ENCODE measurements at places on chromosomes 5 and 9.

GRCh38 chr9:118990949-118991348, 378.3 kb downstream of the BRINP1 start:
- DNase-seq, result no peak

DNA sequence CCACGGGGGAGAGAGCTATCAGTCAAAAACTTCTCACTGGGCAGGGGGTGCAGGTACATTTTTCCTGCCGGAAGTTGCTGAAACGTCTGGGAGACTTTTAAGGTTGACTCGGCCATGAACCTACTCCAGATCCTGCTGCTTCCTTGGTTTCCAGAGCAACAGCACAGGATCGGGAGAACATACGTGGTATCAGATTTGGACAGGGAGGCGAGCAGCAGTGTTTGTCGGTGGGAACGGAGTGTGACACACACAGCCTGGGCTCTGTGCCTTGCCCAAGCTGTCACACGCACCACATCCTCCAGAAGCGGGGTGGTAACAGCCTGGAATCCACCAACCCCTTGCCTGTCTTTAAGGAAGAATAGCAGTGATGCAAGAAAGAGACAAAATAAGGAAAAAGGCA, 276.5 kb downstream of the SLIT3 start:
- DNase-seq, result no peak

DNA sequence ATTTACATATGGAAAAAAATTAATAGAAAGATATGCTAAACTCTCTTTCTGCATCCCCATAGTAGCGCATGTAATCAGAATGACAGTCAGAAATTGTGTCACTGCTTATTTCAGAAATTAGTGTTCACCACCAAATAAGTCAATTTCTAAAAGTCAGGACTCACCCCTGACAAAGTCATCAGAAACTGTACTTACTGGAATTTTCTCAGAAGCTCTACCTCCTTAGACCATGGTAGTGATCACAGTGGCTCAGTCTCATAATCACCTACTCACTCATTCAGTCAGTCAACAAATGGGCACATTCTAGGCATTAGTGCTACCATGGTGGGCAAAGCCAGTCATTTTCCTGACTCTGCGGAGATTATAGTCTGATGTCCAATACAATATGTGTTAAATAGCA, 22.0 kb downstream of the THBS4 start:
- no peak for DNase-seq

DNA sequence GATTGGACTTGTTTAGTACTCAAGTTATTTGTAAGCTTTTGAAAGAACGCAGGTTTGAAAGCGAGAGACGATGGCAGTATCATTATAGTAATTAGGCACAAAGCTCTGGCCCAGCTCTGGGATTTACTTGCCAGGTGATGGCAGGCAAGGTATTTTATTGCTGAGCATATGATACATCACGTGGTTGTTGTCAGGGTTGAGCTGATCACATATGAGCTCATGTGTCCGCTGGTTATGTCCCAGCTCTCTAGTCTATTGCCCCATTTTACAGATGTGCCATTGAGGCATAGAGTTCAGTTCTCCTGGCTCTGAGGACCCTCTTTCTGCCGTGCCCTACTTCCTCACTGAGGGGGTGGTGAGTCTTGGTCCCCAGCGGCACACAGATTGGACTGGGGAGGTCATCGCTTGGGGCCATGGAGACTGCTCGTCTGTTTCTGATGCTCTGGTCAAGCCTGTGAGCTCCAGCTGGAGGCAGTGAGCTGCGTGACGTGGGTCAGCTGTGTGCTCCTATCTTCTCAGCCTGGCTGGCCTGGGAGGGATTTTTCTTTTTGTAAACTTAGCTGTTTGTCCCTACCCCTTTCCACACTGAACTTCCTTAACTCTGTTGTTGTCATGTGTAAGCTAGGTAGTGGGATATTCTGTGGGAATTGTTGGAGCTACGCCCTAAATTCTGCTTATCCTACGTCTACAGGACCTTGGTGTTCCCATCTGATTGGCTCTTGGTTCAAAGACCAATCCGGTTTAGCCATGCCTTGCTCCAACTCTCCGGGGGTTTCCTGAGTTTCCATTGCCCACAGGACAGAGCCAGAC, 2.2 kb downstream of the NXNL2 start:
- DNase-seq, result no peak

GRCh38 chr5:55591686-55592085, 56.9 kb upstream of the PLPP1 start:
- no peak for DNase-seq

GRCh38 chr5:17216974-17217492, 398 bp upstream of the BASP1 start:
- DNase-seq, result no peak

DNA sequence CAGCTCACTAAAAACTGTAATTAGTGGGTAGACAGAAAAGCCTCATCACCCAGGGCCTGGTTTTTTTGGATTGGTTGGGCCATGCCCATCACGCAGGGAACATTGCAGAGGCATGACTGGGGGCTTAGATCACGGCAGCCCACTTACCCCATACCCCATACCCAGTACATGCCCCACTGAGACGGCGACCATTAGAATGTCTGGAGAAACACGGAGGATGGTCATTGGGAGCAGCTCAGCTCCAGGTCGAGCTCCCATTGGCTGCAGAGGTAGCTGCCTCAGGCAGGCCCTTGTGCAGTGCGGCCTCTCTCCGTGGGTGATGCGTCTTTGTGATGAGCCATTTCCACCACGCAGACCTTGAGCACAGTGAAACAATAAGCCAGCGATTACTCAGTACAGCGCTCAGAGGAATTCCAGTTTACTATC, 204.0 kb downstream of the GADD45G start:
- DNase-seq, result no peak

GRCh38 chr9:93437996-93438395, 13.5 kb upstream of the FAM120A start:
- no peak for DNase-seq

DNA sequence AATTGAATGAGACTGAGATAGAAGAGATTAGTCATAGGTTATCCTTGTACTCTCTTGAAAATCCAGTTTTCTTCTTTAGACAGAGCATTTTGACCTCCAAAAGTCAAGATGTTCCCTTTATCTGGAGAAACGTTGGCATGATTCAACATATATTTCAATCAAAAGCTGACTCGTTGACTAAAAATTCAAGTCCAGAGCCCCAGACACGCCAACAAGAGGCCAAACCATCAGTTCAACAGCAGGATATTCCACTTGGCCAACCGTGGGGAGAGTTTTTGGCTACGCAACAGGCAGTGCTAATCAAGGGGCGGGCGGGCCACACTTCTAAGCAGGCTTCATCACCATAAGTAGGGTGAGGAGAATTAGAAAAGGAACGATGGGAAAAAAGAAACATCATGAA, 119.1 kb downstream of the SLIT3 start:
- no peak for DNase-seq

GRCh38 chr9:38404314-38404713, 11.8 kb downstream of the ALDH1B1 start:
- DNase-seq, result no peak

DNA sequence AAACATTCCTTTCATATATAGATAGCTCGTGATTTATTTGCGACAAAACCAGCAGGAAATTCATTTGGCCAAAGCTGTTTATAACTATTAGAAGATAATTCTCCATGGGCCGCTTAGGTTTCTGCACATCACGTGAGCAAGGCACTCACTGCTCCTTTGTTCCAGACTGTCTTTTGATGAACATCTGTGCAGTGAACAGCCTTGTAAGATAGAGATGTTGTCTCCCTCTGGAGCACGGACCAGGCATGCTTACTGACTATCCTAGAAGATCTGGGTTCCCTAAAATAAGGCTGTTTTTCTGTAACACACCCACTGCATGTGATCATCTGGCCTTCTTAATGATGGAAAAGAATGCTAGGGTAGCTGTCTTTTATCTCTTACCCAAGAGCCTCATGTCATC, 30.9 kb downstream of the YIPF5 start:
- DNase-seq, result no peak

DNA sequence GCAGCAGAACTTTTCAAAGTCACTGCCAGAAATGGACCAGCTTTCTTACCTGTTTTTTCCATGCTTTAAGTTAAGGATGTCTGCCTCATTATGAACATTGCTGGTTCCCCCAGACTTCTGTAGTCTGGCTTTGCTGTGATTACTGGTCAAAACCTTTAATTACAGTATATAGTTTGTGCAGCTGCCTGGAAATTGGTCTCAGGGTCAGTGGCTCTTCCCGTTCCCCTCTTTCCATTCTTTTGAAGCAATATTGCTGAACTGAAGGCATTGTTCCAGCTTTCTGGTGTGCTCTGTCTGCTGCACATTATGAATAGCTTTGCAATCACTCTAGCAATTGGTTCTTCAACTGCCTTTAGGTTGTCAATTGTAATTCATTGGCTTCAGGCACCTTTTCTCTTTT, 206.5 kb downstream of the ARL15 start:
- DNase-seq, result no peak

DNA sequence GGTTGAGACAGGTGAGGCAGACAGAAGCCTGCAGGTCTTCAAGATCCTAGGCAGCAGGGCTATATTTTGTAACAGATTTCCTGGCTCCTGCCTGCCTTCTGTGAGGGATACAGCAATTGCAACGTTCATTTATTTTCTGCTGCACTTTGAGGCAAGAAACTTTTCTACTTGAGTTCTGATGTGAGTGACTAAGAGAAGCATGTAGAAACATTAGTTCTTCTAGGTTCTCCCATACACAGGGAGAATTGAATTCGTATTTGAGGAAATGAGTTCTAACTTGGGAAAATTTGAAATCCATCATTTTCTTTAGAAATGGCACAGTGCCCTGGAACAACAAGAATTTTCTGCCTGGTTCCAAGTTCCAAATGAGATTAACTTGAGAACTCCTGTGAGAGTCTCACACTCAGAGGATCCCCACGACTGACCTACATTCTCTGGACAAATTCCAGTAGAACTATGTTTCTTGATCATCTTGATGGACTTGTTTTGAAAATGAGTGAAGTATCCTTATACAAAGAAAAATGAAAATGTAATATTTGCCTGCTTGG, 15.0 kb downstream of the MAMDC2 start:
- no peak for DNase-seq

DNA sequence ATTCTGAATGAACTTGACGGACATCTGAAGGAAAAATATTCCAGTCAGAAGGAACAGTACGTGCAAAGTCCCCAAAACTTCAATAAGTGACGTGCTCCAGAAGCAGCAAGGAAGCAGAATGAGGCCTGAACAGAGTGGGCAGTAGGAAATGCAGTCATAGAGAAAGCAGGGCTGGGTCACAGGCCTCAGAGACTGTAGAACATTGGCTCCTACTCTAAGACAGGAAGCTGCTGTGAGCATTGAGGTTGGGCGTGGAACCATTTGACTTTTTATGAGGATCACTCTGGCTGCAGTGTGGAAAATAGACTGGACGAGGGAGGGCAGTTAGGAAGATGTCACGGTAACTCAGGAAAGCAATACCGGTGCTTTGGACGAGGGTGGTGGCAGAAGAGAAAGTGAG, 64.0 kb downstream of the DOCK8 start:
- peak; percentile 24 for DNase-seq

DNA sequence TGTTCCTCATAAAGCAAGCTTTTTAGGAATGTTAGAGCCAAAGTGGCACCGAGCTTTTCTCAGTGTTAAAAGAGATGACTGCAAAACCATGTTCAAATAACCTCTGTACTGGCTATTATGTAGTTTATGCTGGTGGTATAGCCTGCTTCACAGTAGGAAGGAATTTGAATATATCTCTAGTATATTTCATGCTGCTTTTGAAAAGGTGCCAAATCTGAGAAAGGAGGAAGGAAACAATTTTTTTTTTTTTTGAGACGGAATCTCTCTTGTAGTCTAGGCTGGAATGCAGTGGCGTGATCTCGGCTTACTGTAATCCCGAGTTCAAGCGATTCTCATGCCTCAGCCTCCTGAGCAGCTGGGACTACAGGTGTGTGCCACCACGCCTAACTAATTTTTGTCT, 13.5 kb downstream of the CREBRF start:
- peak; percentile 12 for DNase-seq

- no peak for DNase-seq
Observed at GRCh38 chr9:121053544-121053943, 3.5 kb upstream of the C5 start.

DNA sequence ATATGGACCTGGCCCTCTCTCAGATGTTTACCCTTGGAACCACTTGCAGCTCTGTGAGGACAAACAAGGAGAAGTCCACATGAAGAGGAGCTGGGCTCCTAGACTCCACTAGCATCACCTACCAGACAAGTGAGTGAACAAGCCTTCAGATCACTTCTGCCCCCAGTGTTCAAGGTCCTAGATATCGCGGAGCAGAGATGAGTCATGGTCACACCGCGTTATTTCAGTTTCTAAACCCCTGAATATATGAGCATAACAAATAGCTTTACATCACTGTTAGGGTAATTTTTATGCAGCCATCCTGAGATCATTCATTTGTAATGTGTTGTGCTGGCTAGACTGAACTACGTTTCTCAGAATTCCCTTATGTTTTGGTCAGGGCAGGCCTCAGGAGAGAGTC, 77.0 kb upstream of the DAP start:
- no peak for DNase-seq

- no peak for DNase-seq
Observed at GRCh38 chr5:158839638-158840037, 260.1 kb downstream of the EBF1 start.

DNA sequence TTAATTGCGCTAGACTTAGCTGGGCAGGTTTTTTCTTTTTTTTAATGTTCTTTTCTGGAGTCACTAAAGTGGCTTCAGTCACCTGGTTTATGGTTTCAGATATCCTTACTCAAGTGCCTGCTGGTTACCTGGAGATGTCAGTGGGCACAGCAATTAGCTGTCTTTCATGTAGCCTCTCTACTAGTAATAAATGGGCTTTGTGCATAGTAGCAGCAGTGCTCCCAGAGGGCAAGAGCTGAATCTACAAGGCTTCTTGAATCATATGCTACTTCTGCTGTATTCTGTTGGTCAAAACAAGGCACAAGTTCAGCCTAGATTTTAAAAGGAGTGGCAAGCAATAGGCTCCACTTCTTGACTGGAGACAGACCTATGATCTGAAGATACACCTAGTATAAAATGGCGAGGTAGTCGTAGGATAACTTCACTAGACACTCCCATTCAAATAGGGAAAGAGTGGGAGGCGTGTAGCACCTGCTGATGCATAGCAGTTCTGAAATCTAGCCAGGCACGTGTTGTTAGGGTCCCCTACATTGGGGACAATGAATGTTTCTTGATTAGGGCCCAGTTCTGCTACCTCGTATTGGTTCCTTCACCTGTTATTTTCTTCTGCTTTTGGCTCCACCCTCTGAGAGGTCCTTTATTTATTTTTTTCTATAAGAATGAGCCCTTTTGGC, 7.0 kb downstream of the SCAMP1 start:
- DNase-seq, result no peak

- DNase-seq, result no peak
Observed at GRCh38 chr9:137255448-137256114, 454 bp downstream of the NELFB start.

DNA sequence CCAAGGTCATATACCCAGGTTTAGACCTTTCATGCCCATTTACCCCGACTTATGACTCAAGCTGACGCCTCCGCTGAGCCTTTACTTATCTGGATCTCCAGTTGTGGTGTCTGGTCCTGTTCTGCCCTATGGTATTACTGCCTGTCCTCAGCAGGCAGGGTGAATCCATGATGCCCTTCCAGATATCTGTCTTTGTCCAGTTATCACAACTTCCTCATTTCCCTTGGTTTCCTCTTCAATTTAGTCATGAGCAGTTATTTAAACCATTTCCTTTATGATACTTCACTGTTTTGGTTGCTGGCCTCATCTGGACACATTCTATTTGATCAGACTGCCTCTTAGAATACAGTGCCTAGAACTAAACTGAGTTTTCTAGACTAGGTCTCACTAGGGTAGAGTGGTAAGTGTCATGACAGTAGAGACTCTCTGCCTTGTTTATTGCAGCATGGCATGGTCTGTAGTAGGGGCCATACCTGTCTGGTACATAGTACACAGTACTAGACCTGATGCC, 93.3 kb downstream of the MELK start:
- no peak for DNase-seq

- DNase-seq, result no peak
Observed at GRCh38 chr5:146785065-146785464, 93.5 kb downstream of the PPP2R2B start.
